Activated naive CD4-positive, alpha-beta T cell treated with anti-CD3 and anti-CD28 coated beads, Interleukin-2, amount 10 ng/mL, durations not matched to agents 7 days and 5 days (primary cell): ENCODE measurements at places on chromosomes 3 and 15.
A peak's percentile ranks its signal among the peaks of the same experiment; 100 is the strongest.

- H3K4me3 ChIP-seq, result no peak overlapping the region
- no peaks in the 10 kb centered on the region for H3K4me1 ChIP-seq
- DNase-seq, result no peak
- peaks cover 84% of the 10 kb centered on the region for H3K27me3 ChIP-seq
Observed at GRCh38 chr3:53154881-53155285, 6.1 kb upstream of the PRKCD start.

GRCh38 chr15:51736751-51737521 lies 519 bp downstream of the LYSMD2 start:
- no peaks in the 10 kb centered on the region for H3K27me3 ChIP-seq
- peaks cover 10% of the 10 kb centered on the region for H3K36me3 ChIP-seq
- peak overlapping the region; percentile 91 for H3K27ac ChIP-seq

GRCh38 chr3:46578973-46579755 lies 13.1 kb upstream of the LRRC2 start:
- peaks cover 43% of the 10 kb centered on the region for H3K27me3 ChIP-seq
- H3K27ac ChIP-seq, result no peak overlapping the region

DNA sequence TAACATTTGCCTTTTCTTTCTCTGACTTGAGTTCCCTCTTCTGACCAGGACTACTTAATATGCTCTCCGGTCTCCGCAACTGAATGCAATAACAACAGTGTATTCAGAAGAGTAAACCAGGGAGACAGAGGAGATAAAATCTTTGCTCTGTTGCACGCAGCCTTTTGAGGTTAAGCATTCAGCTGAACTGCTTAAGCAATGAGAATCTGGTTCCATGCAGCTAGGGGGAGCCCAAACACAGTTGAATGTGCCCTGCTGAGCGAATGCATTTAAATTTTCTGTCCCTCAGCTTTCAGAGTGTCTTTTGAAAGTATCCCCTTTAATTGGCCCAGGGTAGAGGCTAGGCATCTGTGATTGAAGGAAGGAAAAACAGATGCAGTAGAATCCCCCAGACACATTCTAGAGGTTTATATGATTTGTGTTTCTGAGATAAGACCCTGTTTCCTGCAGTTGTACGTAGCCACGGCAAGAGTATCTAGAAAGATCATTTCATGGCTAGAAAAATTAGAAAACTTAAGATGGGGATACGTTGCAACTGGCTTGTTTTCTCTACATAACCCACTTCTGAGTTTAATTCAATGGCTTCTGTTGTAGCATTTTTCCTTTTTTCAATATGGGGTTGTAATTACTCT lies 309.6 kb downstream of the TUSC7 start:
- H3K4me1 ChIP-seq, result no peaks in the 10 kb centered on the region
- H3K27me3 ChIP-seq, result no peaks in the 10 kb centered on the region
- peak; percentile 22 for DNase-seq
- no peak overlapping the region for H3K4me3 ChIP-seq
- no peaks in the 10 kb centered on the region for H3K36me3 ChIP-seq
- no peak overlapping the region for H3K27ac ChIP-seq

DNA sequence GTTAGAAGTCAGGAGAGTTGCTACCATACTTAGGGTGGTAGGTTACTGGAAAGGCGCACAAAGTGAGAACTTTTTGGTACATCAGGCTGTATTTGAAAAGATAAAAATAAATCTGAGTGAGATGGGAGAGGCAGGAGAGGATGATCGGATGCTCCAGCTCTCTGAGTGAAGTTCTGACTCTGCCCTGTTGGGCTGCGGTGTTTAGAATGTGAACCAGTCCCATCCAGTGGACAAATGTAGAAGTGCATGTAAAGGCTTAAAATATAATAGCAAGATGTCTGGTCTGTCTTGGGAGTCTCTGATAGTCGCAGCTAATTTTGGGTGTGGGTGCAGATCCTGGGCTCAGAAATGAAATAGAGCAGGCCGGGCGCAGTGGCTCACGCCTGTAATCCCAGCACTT lies 30.4 kb downstream of the ACKR2 start:
- no peaks in the 10 kb centered on the region for H3K36me3 ChIP-seq
- peak; percentile 44 for DNase-seq
- H3K4me3 ChIP-seq, result no peak overlapping the region
- no peaks in the 10 kb centered on the region for H3K4me1 ChIP-seq
- H3K27ac ChIP-seq, result no peak overlapping the region

DNA sequence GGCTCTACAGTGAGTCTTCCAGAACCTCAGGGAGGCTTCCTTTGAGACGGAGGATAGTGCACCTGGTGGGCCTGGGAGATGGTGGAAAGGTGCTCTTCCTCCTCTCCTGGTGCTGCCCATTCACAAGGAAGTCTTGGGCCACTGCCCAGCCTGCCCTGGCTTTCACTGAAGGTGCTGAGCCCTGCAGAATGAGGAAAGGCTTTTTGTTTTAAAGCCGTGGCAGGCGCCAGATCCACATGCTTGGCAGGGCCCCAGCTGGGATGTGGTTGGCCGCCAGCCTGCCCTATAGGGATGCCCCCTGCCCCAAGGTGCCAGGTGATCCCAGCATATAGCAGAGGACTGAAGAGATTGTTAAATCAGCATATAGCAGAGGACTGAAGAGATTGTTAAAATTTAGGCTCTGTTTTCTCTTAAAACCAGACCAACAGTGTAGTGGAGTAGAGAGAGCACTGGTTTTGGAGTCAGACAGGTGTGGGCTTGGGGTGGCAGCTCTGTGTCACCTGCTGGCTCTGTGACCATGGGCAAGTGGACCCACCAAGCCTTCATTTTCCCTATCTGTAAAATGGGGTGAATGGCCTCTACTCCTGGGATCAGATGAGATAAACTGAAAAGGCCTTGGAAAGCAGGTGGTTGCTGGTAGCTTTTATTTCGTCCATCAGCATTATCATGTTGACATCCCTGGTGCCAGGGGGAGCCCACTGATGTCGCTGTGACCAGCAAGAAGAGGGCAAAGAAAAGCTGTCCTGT lies 53.3 kb downstream of the SLC6A6 start:
- H3K4me3 ChIP-seq, result no peak overlapping the region
- peaks cover 2% of the 10 kb centered on the region for H3K4me1 ChIP-seq
- H3K27ac ChIP-seq, result no peak overlapping the region
- no peak for DNase-seq
- peaks cover 17% of the 10 kb centered on the region for H3K36me3 ChIP-seq
- no peaks in the 10 kb centered on the region for H3K27me3 ChIP-seq

DNA sequence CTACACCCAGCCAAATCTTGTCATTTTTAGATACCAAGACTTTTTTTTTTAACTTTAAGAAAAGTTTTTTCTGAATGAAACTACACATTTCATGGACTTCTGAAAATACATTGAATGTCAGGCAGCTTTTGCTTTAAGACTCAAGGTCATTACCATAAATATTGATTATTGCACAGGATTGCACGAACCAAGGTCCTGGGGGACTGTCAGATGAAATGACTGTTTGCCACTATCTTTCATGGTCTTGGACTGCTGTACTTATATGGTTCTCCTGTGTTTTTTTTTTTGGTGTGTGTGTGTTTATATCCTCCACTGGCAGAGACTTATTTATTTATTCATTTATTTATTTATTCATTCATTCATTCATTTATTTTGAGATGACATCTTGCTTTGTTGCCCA lies 6.9 kb upstream of the MYO1E start:
- H3K4me1 ChIP-seq, result peaks cover 11% of the 10 kb centered on the region
- H3K4me3 ChIP-seq, result no peak overlapping the region
- DNase-seq, result no peak
- no peak overlapping the region for H3K27ac ChIP-seq

GRCh38 chr15:70172124-70172523 lies 74.4 kb upstream of the TLE3 start:
- peak; percentile 7 for DNase-seq
- H3K4me3 ChIP-seq, result no peak overlapping the region
- H3K27me3 ChIP-seq, result peaks cover 38% of the 10 kb centered on the region
- no peaks in the 10 kb centered on the region for H3K4me1 ChIP-seq

- no peaks in the 10 kb centered on the region for H3K36me3 ChIP-seq
- no peak for DNase-seq
- no peaks in the 10 kb centered on the region for H3K4me1 ChIP-seq
- H3K27me3 ChIP-seq, result no peaks in the 10 kb centered on the region
Observed at GRCh38 chr3:115022199-115022598, 124.9 kb downstream of the ZBTB20 start.

GRCh38 chr15:83112233-83112955 lies 4.9 kb downstream of the TM6SF1 start:
- peaks cover 9% of the 10 kb centered on the region for H3K27me3 ChIP-seq
- H3K4me1 ChIP-seq, result peaks cover 33% of the 10 kb centered on the region
- DNase-seq, result no peak
- peaks cover 44% of the 10 kb centered on the region for H3K36me3 ChIP-seq
- no peak overlapping the region for H3K4me3 ChIP-seq

DNA sequence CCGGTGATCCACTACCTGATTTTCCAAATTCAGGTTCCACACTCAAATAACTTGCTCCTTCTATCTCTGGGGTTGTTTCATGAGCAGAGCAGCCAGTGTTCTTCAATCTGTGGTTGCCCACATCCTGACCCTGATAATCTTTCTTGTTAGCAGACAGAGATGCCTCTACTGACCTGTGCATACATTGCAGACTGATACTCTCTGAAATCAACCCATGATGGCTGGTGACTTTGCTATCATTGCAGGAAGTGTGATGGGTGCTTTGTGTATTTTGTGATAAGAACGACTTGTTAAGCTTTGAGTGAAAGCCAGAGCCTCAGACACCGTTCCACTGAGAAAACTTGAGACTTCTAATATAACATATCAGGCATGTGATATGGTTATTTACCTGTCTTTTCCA lies 39.9 kb downstream of the GATM start:
- peaks cover 8% of the 10 kb centered on the region for H3K27me3 ChIP-seq
- H3K27ac ChIP-seq, result no peak overlapping the region
- H3K4me3 ChIP-seq, result no peak overlapping the region

DNA sequence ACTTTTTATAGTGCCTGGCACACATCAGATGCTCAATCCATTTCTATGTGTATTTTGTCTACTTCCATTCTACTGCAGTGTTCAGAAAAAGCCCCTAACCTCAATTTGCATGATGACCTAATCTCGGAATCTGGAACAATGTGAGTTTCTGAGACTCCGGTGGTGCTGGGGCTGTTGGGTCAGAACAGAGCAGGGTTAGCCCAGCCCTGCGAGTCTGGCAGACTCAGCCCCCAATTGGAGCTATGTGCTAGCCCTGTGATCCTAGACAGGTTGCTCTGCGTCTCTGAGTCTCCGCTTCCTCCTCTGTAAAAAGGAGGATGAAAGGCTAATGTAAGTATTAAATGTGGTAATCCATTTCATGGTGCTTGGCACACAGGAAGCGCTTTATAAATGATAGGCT lies 95.0 kb upstream of the ICE2 start:
- peaks cover 36% of the 10 kb centered on the region for H3K36me3 ChIP-seq
- H3K4me3 ChIP-seq, result peak overlapping the region; percentile 27
- H3K4me1 ChIP-seq, result peaks cover 83% of the 10 kb centered on the region
- no peaks in the 10 kb centered on the region for H3K27me3 ChIP-seq

GRCh38 chr15:101000271-101000681 lies 81.1 kb downstream of the LRRK1 start:
- no peaks in the 10 kb centered on the region for H3K36me3 ChIP-seq
- no peak for DNase-seq
- no peak overlapping the region for H3K4me3 ChIP-seq
- peaks cover 31% of the 10 kb centered on the region for H3K27me3 ChIP-seq
- H3K27ac ChIP-seq, result no peak overlapping the region

DNA sequence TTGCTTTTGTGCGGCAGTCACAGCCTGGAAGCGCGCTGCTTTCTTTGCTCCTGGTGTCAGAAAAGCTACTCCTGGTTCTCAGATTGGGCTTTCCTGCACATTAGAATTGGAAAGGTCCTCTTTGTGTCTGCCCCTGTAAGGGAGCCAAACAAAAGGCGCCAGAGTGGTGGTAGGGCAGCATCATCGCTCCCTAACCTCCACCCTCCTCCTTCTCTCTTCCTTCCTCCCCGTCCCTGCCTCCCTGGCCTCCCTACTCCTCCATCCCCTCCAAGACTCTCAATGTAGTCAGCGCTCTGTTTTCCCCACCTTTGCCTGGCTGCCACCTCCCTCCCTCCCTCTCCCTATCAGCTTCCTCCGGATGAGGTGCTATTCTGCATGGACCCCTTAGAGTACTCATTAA lies 65.3 kb downstream of the SH3GL3 start:
- H3K4me1 ChIP-seq, result no peaks in the 10 kb centered on the region
- no peaks in the 10 kb centered on the region for H3K36me3 ChIP-seq
- H3K27ac ChIP-seq, result no peak overlapping the region
- H3K27me3 ChIP-seq, result no peaks in the 10 kb centered on the region
- no peak for DNase-seq
- no peak overlapping the region for H3K4me3 ChIP-seq

DNA sequence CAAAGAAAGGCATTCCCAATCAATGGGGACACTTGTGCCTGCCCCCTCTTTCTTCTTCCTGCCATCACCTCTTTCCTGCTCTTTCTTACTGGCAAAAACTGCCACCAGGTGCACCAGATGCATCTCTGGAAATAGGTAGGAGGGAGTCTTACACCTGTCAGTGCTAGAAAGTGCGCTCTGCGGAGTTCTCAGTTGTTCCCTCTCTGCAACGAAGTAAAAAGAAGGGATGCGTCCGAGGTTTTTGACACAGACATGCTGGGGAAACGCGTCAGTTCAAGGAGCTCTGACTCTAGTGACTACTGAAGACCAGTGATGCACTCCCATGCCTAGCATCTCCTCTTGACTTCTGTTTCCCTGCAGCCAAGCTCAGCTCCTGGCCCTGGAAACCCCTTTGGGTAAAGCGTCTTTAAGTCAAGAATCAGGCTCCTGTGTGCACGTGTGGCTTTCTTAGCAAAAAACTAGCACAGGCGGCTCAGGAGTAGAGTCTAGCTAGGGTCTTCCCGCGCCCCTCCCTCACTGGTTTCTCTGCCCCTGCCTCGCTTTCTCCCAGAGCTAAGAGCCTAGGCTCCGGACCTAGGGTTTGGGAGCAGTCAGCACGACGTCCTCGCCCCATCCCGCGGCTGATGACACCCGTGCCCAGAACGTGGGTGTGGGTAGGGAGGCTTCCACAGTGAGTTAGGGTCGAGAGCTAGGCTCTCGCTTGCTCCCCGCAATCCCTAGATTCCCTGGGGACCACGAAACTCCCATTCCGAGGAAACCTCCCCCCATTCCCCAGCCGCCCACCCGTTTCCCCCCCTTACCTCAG lies 564 bp upstream of the GRM7 start:
- H3K27me3 ChIP-seq, result peaks cover 40% of the 10 kb centered on the region
- DNase-seq, result no peak
- H3K36me3 ChIP-seq, result peaks cover 2% of the 10 kb centered on the region
- no peak overlapping the region for H3K4me3 ChIP-seq

DNA sequence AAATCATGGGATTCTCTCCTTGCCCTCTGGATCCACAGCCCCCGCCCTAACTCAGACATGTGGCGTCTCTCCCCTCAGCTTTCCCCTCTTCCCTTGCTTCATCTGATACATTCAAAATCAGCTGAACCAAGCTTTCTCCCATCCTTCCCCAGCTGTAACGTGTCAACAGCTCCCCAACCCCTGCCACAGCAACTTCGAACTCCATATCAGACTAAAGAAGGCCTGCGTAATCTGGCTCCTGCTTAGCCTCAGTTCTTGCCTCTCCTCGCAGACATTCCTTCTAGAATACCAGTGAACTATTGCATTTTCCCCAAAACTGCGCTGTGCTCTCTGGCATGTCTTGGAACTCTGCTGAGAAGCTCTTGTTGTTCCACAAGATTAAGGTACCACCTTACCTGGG lies 18.3 kb downstream of the B4GALT4 start:
- no peak for DNase-seq
- H3K4me3 ChIP-seq, result no peak overlapping the region
- H3K27me3 ChIP-seq, result no peaks in the 10 kb centered on the region
- no peak overlapping the region for H3K27ac ChIP-seq
